Kidney epithelial cell (primary cell): ENCODE measurements at places on chromosomes 1 and 21. TPM values are rescaled to one million over a fixed set of nuclear protein-coding genes. Genes with fewer than 3 reads are reported as not detected.

Gene CYP4A22
- total RNA-seq: not detected in 2 replicates

Gene B3GALT2
- total RNA-seq: not detected in 2 replicates

Gene CCDC27
- not detected in 2 replicates for total RNA-seq

Gene SMCP
- not detected in 2 replicates for total RNA-seq

Gene NBPF20
- 3.1 and 5.3 TPM in 2 replicates for total RNA-seq

Gene LPAR3
- total RNA-seq: 0.55 and 0.58 TPM in 2 replicates

Gene CHIT1
- total RNA-seq: not detected in 2 replicates

Gene GBP5
- total RNA-seq: 0.33 TPM in 1 of 2 replicates, not detected in the other

Gene LCE1B
- total RNA-seq: not detected in 2 replicates

Gene SPATA46
- not detected in 2 replicates for total RNA-seq

Gene TINAGL1
- 140 and 149 TPM in 2 replicates for total RNA-seq

Gene GIPC2
- 1.5 and 1.6 TPM in 2 replicates for total RNA-seq

Gene OR2L5
- total RNA-seq: not detected in 2 replicates

Gene DDAH1
- 32.6 and 33.4 TPM in 2 replicates for total RNA-seq

Gene LEMD1
- total RNA-seq: 4.3 and 5.1 TPM in 2 replicates

Gene IFI44L
- 8.6 and 15.2 TPM in 2 replicates for total RNA-seq

Gene CSF3R
- total RNA-seq: not detected in 2 replicates

Gene GPR52
- 0.41 TPM in 1 of 2 replicates, not detected in the other for total RNA-seq

Gene HMGCS2
- total RNA-seq: not detected in 2 replicates

Gene PLEKHA6
- 15.4 and 48.9 TPM in 2 replicates for total RNA-seq

Gene OR2AK2
- total RNA-seq: not detected in 2 replicates

Gene CD53
- not detected in 2 replicates for total RNA-seq

Gene PPM1J
- 2.1 and 2.3 TPM in 2 replicates for total RNA-seq

Gene DPT
- not detected in 2 replicates for total RNA-seq

Gene LCE3E
- total RNA-seq: not detected in 2 replicates

Gene LCE1F
- not detected in 2 replicates for total RNA-seq

Gene SPAG17
- 0.13 and 7.7 TPM in 2 replicates for total RNA-seq

Gene C4BPA
- not detected in 2 replicates for total RNA-seq

Gene GCSAML
- total RNA-seq: 0.04 TPM in 1 of 2 replicates, not detected in the other

Gene C4BPB
- not detected in 2 replicates for total RNA-seq

Gene KLF17
- total RNA-seq: not detected in 2 replicates

Gene ELOA
- total RNA-seq: 51.8 and 56.7 TPM in 2 replicates

Gene RORC
- 0.17 TPM in 1 of 2 replicates, not detected in the other for total RNA-seq

Gene ARTN
- 3.9 and 4.7 TPM in 2 replicates for total RNA-seq

Gene MROH9
- not detected in 2 replicates for total RNA-seq

Gene SLC19A1
- 19.1 and 21.7 TPM in 2 replicates for total RNA-seq

Gene WNT9A
- 10.1 and 10.3 TPM in 2 replicates for total RNA-seq

Gene H6PD
- 24.4 and 26.3 TPM in 2 replicates for total RNA-seq

Gene CELF3
- total RNA-seq: not detected in 2 replicates

Gene HAO2
- not detected in 2 replicates for total RNA-seq

Gene TNFAIP8L2
- not detected in 2 replicates for total RNA-seq

Gene AMY2A
- total RNA-seq: not detected in 2 replicates

Gene GNAI3
- 11.3 and 11.9 TPM in 2 replicates for total RNA-seq

Gene SPRR2E
- not detected in 2 replicates for total RNA-seq
